ENCODE measurements at places on chromosomes 4 and X.

DNA sequence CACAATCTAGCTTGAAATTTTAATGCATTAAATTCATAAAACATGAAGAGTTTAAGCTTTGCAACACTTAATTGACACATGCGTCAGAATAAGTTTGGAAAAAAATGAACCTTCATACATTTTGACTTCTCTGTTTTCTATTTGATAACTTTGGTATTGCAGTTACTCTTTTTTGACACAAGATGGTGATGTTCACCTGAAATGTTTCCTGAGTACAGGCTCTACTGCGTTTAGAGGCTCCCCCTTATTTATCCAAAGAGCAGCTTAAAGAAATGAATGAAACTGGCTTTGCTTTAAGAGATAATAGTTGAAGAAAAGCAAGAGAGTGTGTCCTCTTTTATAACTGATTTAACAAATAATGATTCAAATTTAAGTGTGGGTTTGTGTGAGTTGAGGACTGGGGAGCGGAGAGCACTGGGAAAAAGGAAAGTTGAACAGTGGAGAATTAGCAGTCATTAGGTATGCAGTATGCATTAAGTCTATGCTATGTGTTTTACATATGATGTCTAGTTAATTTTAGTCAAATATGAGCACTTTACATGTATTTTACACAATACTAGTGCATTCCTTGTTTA lies 180.6 kb upstream of the NUDT6 start:
- DNase-seq: no peak

- no peak for DNase-seq
Observed at GRCh38 chr4:98680806-98681205, 22.4 kb upstream of the TSPAN5 start.

DNA sequence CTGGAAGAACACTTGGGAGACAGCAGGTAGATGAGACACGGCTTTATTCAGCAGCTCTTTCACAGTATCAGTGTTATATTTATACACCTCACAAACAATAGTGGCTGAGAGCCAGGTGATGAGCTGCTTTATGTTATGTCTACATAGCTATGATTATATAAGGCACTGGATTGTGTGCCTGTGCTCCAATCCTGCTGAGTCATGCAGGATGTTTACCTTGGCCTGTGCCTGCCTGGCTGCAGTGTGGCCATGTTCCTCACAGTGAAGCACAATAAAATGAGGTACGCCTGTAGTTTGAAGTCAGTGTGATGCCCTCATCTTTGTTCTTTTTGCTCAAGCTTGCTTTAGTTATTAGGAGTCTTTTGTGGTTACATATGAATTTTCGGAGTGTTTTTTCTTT lies 31.3 kb downstream of the CXCL13 start:
- DNase-seq: peak; percentile 72

DNA sequence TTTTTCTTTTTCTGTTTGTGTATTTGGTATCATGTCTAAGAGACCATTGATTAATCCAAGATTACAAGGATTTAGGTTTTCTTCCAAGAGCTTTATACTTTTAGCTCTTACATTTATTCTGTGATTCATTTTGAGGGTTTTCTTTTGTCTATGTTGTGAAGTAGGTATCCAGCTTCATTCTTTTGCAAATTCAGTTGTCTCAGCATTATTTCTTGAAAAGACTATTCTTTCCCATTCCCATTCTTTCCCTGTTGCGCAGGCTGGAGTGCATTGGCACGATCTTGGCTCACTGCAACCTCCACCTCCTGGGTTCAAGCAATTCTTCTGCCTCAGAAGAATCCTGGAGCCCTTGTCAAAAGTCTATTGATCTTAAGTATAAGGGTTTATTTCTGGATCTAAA lies 164.9 kb downstream of the NAA11 start:
- DNase-seq: no peak

GRCh38 chr4:71217688-71218087 lies 121.1 kb upstream of the SLC4A4 start:
- no peak for DNase-seq

- no peak for DNase-seq
Observed at GRCh38 chr4:28146191-28146590, 1285.5 kb downstream of the STIM2 start.

- no peak for DNase-seq
Observed at GRCh38 chr4:5511791-5512190, 196.6 kb downstream of the EVC2 start.

GRCh38 chr4:120874792-120875774 lies 47.4 kb downstream of the PRDM5 start:
- DNase-seq: no peak

DNA sequence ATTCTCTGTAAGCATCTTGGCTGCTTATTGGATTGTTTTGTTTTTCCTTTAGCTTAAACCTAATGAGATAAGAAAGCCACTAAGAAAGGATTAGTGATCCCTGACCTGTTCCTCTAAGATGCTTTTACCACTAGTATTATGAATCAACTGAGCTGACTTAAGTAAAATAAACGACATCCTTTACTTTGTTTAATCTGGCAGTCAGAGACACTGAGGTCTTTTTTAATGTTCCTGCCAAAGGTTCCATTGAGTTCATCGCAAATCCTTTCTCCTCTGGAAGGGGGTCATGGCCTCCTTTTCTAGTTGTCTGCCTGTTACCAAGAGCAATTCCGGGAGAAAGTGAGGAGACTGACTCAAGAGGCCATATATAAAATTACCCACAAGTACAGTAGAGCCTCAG lies 1038.3 kb upstream of the SLIT2 start:
- DNase-seq: no peak

DNA sequence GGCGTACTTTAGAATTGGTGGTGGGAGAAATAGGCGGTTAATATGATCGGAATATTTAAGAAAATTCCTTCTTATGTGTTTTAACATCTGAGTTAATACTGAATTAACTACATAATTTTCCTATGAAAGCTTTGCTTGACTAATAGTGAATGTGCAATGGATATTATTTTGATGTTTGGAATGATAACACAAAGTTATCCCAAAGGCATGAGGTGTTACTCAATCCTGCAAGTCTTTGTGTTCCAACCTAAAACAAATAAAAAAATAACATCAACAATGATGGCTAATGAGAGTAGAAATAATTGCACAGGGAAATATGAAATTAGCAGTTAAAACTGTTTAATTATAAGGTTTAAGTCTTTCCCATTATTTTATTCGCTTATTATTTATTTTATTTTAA lies 183.6 kb upstream of the ARSJ start:
- no peak for DNase-seq

DNA sequence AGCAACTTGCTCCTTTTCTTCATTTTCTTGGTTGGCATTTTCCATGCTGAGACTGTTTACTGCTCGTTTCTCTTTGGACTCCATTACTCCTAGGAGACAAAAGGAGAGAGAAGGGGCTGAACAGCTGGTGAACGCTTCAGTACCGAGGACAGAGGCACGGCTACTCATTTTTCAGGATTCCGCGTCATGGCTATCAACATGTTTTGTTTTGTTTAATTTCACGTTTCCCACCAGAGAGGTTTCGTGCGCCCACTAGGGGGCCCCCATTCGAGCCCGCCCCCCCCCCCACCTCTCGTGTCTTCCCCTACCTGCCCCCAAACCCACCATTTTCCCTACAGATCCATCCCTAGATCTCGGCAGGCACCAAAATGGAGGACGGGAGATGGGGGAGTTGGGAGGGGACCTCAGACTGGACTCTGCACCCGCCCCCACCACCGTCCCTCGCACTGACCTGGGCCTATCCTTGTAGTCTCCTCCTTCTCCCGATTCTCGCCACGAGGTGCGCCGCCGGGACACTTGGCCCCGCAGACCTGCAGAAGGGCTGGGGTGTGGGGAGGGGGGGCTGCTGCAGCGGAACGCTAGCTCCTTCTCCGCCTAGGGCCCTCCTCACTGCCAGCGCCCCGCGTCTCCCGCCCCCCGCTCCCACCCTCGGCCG lies 653 bp downstream of the BEX1 start:
- DNase-seq: no peak

DNA sequence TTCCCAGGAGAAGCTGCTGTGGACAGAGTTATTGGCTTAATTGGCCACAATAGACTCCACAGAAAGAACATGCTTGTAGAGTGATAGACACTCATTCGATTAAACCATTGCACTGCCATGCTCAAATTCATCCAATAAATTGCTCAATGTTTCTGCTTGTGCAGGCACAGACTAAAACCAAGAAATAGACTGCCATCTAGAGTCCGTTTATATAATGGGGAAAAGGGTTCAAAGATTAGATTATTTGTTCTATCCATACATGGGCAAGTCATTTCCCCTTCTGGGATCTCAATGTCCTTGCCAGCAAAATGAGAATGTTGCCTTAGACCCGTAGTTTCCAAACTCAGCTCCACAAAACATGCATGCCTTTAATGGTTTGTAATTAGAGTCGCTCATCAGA lies 8.7 kb downstream of the SMIM10 start:
- DNase-seq: no peak

DNA sequence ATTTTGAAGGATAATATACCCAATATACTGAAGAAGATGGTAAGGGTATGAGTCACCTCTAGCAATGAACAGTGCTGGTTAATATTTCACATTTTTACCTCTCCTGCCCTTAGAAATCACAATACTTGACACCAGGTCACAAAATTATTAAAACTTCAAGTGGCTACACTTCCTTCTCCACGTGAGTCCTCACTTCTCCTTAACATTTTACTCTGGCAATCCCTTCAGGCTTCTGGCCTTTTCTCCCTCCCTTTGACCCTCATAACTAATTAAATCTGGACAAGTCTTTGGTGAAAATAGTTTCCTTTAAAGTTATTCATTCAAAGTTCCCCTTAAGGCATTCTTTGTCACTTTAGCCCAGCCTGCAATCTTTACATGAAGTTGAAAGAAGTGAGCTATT lies 190.4 kb downstream of the UNC5C start:
- no peak for DNase-seq

GRCh38 chrX:137563681-137564651 lies 2.0 kb upstream of the ZIC3 start:
- DNase-seq: no peak

DNA sequence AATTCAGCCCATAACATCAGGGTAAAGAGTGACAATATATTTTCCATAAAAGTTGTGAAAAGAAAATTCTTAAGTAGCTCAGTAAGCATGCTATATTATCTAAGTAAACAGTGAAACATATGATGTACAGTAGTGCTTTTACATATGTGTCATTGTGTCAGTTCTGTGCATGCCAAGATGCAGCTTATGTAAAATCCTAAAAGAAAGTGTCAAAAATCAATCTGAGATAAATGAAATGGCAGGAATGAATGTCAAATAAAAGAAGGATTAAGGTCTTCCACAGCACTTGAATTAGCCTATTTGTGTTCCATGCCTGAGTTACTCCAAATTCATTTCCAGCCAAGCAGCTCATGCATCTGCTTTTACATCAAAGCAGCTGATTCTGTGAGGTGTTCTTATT lies 452.7 kb upstream of the HS3ST1 start:
- no peak for DNase-seq
